BE2C (cell line): ENCODE measurements at places on chromosomes 1 and 21.

- no peak for DNase-seq
Measured at GRCh38 chr1:182217967-182218366, 156.5 kb upstream of the ZNF648 start.

DNA sequence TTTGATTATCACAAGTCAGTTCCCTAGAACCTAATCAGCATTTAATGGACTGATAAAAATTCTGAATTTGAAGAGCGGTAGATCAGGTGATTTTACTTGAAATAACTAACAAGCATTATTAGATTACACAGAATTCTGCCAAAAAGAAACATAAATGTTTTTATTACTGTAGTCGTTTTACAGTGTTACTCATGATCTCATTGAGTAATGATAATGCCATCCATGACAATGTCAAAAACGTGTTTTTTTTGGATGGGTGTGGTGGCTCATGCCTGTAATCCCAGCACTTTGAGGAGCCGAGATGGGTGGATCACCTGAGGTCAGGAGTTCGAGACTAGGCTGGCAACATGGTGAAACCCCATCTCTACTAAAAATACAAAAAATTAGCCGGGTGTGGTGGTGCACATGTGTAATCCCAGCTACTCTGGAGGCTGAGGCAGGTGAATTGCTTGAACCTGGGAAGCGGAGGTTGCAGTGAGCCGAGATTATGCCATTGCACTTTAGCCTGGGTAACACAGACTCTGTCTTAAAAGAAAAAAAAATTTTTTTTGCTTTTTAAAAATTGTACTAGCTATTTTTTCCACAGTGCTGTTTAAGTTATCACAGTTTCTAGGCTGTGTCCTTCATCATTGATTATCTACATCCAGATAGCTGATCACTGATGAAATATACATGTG lies 56.6 kb downstream of the LAMC1 start:
- no peak for DNase-seq

GRCh38 chr1:113905435-113905861 lies 322 bp downstream of the DCLRE1B start:
- DNase-seq: peak; percentile 21

DNA sequence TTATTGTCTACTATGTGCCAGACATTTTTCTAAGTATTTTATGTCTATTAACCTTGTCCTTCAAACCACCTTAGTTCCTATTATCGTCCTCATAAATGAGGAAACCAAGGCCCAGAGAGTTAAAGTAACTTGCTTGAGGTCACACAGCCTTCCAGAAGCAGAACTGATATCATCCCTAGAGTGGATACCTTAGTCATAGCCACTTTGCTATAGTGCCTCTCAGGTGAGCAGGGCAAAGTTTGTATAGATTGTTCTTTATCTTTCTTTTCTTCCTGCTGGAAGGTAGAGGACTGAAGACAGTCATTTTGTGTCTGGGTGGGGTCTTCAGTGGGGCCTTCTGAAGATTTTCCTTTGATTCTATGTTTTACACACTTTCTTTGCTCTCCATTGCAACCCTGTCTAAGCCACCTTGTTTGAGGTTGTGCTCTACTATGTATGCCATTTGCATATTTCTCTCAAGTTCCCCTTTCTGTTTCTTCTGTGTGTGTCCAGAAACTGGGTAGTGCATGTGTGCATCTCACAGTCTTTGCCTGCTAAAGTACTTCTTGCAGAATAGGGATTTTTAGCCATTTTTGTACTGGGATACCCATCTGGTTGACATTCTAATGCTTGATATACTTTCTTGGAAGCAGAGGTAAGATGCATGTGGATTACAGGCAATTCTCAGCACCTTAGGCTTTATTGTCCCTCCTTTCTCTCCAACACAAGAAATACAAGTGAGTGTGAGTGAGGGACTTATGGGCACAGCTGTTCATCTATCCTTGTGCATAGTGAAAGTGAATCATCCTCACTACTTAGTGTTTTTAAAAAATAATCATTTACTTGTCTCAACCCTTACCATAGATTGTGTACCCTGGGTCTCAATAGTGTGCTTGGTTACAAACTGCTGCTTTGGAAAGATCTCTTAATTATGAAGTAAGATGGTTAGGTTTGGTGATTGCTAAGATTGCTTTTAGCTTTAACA lies 207.6 kb upstream of the HMCN1 start:
- no peak for DNase-seq

- DNase-seq: no peak
Measured at GRCh38 chr1:167879508-167879907, 34.4 kb downstream of the ADCY10 start.

DNA sequence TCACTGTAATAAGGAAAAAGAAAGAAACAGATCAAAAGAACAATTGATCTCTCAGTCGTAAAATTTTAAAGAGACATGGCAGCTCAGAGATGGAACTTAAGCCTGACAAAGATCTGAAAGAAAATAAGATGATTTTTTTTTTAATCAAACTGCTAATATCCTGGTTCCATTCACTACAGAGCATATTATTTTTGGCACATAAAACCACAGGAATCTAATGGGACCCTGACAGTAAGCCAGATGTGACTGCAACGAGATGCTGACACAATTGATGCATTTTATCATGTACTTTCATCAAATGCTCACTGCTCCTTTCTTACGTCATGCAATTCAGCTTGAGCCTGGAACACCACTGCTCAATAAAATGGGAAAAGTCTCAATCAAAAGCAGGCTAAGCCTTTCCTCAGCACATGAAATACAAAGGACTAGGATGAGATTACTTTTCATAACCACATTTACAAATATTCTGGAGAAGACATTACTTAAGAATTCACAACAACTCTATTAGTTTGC lies 16.6 kb downstream of the GPATCH2 start:
- DNase-seq: no peak

- DNase-seq: no peak
Measured at GRCh38 chr1:202348005-202348508, 442 bp upstream of the PPP1R12B start.

DNA sequence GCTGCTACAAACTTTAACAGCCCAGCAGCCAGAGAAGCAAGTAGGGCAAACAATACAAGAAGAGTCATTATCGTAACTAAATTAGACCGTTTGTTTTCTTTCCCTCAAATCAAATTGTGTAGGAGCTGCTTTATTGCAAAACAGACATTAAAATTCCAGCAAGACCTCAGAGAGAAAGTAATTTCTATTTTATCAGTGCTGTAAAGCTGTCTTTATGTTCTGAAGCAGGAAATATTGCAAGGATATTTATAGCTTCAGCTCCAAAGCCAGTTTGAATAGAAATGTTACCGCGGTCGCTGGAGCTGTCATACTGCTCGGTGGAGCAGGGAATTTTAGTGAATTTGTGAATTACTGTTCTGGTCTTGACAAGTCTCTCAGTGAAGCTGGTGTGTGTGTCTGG lies 503.8 kb upstream of the PLXNA2 start:
- DNase-seq: peak; percentile 35

- no peak for DNase-seq
Measured at GRCh38 chr1:231233735-231234417, 7.1 kb upstream of the GNPAT start.

GRCh38 chr1:66175098-66175497 lies 358.9 kb upstream of the SGIP1 start:
- DNase-seq: no peak

DNA sequence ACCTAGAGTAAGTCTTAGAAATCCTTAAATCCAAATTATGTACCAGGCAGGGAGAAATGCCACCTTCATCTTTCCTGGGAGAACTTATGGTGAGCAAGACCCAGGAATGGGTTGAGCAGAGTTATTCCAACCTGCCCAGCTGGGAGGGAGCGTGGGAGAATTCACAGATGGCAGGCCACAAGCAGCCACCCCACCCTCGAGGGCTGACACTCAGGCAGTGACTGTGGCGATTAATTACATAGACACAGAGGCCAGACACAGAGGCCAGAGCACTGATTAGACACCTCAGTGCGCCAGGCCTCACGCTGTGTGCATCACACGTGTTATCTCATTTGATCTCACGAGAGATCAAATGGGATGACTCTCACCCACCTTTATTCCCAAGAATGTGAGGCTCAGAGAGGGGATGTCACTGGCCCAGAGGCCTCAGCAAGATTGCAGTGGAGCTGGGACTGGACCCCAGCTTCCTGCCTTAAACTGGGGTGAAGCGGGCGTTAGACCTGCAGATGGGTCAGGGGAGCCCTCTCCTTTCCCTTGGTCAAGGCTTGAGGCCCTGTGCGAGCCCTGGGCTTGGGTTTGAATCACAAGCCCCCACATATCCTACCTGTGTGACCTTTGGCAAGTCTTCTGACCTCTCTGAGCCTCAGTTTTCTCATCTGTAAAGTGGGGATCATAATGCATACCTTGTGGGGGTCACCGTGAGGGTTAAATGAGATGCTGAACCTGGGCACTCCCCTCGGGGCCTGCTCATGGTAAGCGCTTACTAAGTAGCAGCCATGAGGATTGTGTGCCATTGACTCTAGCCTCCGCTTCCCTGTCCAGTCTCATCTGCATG lies 28.8 kb upstream of the PADI4 start:
- no peak for DNase-seq

DNA sequence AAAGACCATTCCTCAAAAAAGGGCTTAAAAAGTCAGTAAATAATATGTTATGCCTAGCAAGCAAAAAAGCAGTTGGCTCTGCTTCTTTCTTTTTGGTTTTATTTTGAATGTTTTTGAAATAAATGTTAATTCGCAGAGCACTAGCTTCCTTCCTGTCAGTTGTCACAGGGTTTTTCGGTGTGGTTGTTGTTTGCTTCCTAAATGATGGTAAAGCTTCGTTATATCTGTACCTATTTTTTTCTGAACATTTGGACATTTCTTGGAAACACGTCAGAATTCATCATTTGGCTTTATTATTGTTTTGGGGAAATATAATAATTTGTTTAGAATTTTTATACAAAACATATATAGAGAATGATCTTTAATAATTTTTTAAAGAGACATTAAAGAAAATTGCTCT lies 351.9 kb upstream of the SGIP1 start:
- DNase-seq: no peak

DNA sequence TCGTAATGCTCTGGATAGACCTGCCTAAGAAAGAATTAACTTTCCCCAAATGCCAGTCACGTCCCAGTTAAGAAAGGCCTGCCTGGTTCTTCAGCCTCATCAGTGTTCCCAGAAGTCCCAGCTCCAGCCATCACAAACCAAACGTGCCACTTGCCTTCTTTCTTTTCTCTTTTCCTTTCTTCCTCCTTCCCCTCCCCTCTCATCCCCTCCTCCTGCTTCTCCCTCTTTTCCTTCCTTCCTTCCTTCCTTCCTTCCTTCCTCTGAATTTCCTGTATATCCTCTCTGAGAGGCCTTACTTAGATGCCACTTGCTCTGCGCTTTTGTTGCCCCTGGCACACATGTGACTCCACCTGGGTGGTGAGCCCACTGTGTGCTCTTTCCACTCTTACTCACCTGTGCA lies 228.2 kb downstream of the NFIA start:
- no peak for DNase-seq

DNA sequence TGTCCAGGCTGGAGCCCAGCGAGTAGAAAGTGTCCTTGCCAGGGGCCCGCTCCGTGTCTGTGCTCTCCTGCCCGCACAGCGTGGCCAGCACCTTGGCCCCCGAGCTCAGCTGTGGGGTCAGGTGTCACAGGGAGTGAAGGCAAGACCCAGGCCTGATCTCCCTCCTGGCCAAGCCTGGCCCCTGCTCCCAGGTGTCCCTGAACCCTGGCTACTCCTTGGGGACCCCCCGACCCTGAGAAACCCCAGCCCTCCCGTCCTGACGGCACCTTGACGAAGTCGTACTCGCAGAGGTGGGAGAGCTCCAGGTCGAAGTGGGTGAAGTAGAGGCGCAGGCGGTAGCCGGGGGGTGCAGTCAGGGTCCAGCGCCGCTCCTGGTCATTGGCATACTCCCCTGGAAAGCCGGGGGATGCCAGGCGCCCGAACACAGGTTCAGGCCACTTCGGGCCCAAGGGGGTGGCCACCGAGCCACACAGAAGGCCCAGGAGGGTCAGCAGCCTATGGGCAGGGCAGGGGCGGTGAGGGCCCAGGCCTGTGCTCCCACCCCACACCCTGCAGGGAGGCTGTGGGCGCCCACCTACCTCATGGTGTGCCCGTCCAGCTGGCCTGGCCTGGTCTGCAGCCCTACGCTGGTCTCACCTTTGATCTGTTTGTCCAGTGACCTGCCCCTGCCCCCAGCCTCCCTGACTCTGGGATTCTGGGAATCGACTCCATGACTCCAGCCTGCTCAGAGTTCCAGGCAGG lies at the start of gene MASP2:
MASP2 (minus strand) TSS at position 615 of the 741 bp plus-strand sequence; CDS start at position 583, 32 bp downstream.
- no peak for DNase-seq

DNA sequence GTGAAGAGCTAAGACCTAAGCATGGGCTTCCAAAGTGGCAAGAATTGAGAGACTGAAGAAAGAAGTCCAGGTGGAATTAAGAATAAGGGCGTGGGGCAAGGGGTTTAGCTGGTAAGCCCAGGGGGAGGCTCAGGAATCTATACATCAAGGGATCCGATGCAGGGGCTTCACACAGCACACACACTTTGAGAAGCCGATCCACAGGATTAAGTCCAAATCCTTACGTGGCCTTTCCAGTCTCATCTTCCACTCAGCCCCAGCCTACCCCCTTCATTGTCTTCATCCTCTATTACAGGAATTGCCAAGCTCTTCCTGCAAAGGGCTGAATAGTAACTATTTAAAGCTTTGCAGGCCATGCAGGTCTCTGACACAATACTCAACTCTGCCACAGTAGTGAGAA lies 101.3 kb downstream of the TGFBR3 start:
- DNase-seq: no peak

- DNase-seq: peak; percentile 67
Measured at GRCh38 chr1:151340870-151341754, 5.9 kb downstream of the RFX5 start.

- DNase-seq: no peak
Measured at GRCh38 chr21:28294051-28294450, 698.6 kb downstream of the LTN1 start.

- DNase-seq: no peak
Measured at GRCh38 chr1:16068356-16069270, 4.8 kb downstream of the FAM131C start.

DNA sequence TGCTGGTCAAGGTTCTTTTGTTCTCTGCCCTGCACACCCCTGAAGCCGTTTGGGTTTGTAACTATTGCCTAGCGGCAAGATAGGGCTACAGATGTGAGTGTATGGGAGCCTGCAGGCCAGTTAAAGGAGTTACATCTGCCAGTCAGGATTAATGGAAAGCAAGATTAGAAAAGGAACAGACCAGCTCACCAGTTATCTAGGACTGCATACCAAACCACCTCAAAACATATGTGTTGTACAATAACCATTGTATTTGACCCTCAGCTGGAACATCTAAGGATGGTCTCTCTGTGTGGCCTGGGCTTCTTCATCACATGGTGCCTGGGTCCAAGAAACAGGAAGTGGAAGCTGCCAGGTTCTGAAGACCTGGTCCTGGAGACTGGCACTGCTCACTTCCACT lies 52.5 kb upstream of the FBXO28 start:
- no peak for DNase-seq
